ENCODE measurements at places on chromosomes 3 and 15.

- no peak for DNase-seq
Measured at GRCh38 chr3:27138562-27138961, 230.6 kb downstream of the NEK10 start.

DNA sequence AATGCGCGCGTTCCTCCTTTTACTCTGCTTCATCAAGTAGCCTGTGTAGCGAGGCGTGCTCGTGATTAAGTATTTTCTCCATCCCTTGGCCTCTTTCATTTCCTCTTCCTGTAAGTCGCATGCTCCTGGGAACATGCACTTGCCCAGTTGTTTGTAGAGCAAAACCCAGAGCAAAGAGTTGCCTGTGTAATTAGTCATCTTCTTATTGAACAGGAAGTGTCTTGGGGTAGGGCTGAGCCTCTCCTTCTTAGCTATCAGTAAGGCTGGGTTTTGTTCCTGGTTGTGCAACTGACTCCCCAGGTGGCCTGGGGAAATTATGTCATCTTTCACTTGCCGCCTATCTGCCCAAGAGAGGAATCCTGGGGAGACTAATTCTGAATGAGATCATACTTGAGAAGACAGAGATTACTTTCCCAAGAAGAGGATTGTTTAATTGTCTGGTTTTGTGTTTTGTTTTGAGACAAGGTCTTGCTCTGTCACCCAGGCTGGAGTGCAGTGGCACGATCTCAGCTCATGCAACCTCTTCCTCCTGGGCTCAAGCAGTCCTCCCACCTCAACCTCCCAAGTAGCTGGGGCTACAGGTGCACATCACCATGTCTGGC lies 14.9 kb downstream of the LIPH start:
- DNase-seq: peak; percentile 49

DNA sequence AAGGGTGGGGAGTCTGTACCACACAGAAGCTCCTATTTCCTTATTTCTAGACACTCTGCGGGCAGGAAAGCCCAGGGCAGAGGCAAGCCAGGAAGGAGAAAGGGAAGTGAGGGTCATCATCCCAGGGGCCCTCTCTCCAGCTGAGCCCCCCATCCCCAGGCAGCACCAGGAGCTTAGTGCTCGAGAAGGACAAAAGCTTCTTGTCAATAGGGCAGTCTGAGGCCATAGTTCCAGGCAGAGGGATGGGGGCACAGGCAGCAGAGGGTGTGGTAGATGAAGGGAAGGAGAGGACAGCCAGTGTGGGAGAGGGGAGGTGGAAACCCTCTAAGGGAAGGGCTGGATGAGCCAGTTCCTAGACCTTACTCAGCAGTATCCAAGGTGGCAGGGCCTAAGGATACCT lies 2.7 kb downstream of the MAP1A start:
- DNase-seq: no peak

DNA sequence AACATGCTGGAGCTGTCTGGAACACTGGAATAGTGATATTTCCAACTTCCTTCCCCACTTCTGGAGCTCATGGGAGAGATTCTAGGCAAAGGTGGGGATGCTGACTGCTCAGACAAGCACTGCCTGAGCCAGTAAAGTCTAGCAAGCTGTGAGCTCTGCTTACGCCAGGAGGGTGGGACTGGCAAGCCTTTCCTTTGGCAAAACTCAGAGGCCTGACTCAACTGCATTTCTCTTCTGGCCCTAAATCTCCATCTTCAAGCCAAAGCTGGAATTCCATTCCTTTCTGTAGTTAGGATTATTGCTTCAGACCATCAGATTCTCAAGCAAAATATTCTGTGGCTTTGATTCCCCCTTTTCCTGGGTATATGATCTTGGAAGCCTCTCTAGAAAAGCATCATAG lies 20.3 kb upstream of the EPB42 start:
- DNase-seq: no peak

DNA sequence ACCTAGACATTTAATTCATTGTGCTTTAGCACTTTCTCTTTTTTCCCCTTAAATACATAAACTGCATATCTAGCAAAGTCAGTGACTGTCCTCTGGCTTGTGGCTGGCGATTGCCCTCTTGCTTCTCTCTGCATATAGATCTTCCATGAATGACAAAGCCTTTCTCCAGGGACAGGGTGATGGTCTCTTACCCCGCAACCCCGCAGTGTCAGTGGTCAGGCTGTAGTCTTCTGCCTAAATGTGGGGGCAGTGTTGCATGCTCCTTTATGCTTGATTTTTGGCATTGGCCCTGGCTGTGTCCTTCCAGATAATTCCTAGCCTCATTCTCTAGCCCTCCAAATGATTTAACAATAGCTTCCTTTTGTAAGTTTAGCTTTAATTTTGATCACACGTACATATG lies 407.8 kb downstream of the GABRB3 start:
- no peak for DNase-seq

DNA sequence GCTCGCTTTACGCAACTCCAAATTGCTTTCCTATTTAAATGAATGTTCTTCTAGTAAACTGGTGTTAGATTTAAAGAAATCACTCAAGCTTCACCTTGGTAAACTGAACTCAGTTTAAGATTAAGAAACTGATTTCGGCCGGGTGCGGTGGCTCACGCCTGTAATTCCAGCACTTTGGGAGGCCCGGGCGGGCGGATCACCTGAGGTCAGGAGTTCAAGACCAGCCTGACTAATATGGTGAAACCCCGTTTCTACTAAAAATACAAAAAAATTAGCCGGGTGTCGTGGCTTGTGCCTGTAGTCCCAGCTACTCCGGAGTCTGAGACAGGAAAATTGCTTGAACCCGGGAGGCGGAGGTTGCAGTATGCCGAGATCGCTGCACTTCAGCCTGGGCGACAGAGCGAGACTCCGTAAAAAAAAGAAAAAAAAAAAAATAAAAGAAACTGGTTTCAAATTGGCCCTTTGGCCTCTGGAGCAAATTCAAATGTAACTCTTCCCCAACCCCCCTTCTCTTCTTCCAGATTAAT lies 1.7 kb downstream of the SKIL start:
- DNase-seq: no peak

DNA sequence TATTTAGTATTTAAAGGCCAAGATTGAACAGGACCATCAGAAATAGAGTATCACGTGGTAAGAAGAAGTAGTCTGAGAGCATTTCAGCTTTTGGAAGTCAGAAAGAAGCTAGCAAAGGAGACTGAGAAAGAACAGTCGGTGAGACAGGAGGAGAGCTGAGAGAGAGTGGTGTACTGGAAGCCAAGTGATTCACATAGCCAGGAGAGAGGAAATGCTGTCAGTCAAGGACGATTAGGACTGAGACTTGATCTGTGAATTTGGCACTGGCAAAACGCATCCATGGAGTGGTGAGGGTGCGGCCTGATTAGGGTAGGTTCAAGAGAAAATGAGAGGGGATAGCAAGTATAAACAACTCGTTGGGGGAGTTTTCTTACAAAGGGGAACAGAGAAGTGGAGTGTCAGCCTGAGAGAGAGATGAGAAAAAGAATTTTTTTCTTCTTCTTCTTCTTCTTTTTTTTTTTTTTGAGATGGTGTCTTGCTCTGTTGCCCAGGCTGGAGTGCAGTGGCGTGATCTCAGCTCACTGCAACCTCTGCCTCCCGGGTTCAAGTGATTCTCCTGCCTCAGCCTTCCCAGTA lies 44.9 kb downstream of the CHD2 start:
- no peak for DNase-seq

DNA sequence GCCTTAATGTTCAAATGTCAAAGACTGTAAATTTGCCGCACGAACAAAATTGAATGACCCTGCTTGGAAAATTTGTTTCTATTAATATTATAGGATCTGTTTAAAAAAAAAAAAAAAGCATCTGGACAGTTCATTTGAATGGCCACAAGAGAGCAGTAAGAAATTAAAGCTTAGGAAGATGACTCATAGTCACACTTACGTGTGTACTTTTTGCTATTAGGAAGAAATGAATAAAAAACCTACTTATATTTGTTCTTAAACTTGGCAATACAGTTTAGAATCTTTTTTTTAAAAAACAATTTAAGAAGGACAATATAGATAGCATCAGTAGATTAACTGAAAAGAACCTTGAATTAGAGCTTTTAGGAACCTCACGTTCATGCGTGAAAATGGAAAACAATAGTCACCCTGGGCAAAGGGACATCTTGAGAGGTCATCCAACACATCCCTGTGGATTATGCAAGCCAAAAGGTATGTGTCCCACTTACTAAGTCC lies 621.8 kb downstream of the MECOM start:
- no peak for DNase-seq

DNA sequence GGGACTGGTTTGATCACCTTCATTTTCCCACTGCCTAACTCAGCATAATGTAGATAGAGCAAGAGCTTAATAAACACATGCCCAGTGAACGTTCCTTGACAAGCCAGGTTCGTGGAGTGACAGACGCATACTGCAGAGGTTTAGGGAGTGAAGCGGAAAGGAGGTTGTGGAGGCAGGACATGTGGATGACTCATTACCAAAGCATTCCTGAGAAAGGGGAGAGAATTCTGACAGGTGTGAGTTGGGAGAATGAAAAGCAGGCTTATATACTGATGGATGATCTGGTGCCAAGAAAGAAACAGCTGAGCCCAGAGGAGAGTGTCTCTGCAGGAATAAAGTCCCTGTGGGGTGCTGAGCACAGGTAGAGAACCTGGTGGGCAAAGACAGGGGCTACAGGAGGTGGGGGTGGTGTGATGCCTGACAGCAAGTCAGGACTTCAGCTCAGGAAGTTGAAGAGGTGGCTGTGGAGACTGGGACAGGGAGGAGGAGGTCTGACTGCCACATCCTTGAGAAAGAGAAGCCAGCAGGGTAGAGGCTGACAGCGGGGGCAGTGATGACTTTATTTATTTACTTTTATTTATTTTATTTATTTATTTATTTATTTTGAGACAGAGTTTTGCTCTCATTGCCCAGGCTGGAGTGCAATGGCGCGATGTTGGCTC lies 2.4 kb upstream of the RPL29 start:
- DNase-seq: no peak

GRCh38 chr3:9736831-9737230 lies 5.3 kb downstream of the BRPF1 start:
- DNase-seq: no peak

DNA sequence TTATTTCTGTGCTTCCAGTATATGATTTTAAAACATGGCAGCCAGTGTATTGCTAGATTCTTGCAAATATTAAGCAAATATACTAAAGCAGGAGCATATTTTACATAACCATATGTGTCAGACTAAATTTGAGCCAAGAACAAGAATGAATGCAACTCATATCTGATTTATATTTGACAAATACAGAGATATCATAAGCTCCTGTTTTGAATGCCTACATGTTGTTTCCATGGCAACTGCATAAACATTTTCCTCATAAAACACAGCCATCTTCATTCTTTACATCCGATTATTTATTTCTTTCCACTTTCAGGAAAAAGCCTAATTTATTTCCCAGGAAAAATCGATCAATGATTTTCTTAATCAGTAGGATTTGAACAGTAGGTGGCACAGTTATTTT lies 172.2 kb upstream of the TSPAN3 start:
- DNase-seq: no peak

DNA sequence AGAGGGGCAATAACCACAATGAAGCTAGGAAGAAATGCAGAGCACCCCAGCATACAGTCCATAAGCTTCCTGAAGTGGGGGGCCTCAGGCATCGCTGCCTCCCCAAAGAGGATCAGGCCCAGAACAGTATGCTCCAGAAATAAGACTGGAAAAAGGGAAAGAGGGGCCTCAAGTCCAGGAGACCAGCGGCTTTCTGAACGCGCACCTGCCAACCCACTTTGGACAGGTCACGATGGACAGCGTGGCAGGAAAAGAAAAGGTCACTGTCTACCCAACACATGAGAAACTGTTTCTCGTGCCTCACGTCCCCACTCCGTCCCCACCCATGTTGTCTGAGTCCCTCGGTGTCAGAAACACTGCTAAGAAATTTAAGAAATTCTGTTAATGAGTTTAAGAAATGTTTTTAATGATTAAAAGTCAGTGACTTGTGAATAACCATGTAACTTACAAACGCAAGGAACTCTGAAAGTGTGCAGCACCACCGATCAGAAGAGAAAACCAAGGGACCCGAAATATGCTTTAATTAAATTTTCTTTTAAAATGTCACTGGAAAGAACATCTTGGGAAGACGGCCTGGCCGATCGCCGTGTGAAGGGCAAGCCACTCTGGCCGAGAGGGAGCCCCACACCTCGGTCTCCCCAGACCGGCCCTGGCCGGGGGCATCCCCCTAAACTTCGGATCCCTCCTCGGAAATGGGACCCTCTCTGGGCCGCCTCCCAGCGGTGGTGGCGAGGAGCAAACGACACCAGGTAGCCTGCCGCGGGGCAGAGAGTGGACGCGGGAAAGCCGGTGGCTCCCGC lies 1.7 kb upstream of the PPARG start:
- no peak for DNase-seq

- no peak for DNase-seq
Measured at GRCh38 chr15:96183867-96184266, 146.6 kb upstream of the NR2F2 start.

GRCh38 chr3:54970895-54971294 lies 43.0 kb upstream of the LRTM1 start:
- no peak for DNase-seq

GRCh38 chr3:170606675-170607074 lies 20.8 kb upstream of the SLC7A14 start:
- DNase-seq: no peak

GRCh38 chr3:48280881-48281280 lies 40.0 kb downstream of the ZNF589 start:
- no peak for DNase-seq

DNA sequence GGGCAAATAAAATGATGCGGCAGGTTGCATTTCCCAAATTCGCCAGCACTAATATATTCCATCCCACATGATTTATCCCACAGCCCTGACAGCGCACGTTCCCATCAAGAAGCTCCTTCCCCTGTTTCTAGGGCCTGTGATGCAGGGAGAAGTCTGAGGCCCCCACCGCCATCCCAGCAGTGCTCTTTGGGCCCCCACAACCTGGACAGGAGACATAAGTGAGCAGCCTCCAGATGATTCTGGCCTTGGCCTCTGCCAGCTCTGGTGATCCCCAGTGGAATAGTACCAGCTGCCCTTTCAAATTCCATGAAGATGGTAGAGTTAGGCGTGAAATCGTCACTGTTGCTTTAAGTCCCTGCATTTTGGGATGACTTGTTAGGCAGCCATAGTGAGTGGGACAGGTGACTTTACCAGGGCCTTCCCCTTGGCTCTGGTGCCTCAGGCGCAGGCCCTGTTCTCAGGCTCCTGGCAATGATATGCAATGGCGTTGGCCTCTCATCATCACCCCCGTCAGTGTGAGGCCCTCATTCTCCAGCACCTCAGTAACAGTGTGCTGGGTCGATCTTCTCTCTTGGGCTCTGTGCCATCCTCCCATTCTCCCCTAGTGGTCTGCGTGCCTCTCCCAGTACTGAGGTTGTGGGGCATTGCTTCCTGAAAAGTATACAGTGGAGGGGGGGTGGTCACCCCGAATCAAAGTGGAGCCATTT lies 263.7 kb downstream of the OCA2 start:
- DNase-seq: no peak

All from CD4-positive, alpha-beta T cell treated with Interleukin-15 for 1 hour (primary cell).